ENCODE measurements at places on chromosomes 11 and 22.

DNA sequence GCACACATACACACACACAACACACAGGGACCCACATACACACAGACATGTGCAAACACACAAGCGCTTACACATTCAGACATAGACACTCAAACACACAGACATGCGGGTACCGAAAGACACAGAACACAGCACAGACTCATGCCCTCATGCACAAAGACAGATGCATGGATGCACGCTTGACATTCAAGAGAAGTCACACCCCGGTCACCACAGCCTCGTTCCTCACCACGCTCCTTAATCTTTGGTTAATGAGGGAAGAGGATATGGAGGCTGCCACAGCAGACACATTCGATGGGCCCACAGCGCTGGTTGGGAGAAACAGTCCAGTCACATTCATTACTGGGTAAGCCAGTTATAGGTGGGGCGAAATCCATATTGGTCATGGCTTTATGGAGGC is 51.9 kb upstream of the EIF3D start:
- H3K36me3 ChIP-seq = no peaks in the 10 kb centered on the region
- H3K4me3 ChIP-seq = no peak overlapping the region
- H3K27ac ChIP-seq = no peak overlapping the region
- no peaks in the 10 kb centered on the region for H3K4me1 ChIP-seq

DNA sequence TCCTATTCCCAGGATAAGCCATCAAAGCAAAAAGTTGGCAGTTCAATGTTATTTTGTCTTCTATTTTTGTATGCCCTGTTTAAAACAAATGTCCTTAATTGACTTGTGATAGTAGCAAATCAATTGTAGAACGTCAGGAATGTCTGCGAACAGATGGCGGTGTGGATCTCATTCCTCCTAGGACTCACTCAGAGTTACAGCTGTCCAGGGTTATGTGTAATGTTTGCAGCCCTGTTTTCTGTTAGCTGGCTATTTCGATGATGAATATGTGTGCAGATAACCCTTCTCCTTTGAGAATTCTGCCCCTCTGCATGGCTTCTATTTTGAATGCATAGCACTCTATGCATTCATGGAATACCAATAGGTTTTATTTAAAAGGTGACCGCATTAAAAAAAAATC is 1248.0 kb upstream of the CNTN5 start:
- DNase-seq = no peak
- no peaks in the 10 kb centered on the region for H3K27me3 ChIP-seq
- no peak overlapping the region for H3K27ac ChIP-seq
- H3K36me3 ChIP-seq = no peaks in the 10 kb centered on the region

- no peak overlapping the region for H3K4me3 ChIP-seq
- no peaks in the 10 kb centered on the region for H3K36me3 ChIP-seq
- no peaks in the 10 kb centered on the region for H3K4me1 ChIP-seq
These were observed 34.7 kb downstream of the MUC15 start for GRCh38 chr11:26537341-26537740.

GRCh38 chr11:61814958-61815789 is 1.6 kb downstream of the FADS1 start:
- H3K4me3 ChIP-seq = peak overlapping the region; percentile 82
- no peaks in the 10 kb centered on the region for H3K36me3 ChIP-seq
- no peak for DNase-seq
- peaks cover 3% of the 10 kb centered on the region for H3K27me3 ChIP-seq
- H3K4me1 ChIP-seq = peaks cover 10% of the 10 kb centered on the region

DNA sequence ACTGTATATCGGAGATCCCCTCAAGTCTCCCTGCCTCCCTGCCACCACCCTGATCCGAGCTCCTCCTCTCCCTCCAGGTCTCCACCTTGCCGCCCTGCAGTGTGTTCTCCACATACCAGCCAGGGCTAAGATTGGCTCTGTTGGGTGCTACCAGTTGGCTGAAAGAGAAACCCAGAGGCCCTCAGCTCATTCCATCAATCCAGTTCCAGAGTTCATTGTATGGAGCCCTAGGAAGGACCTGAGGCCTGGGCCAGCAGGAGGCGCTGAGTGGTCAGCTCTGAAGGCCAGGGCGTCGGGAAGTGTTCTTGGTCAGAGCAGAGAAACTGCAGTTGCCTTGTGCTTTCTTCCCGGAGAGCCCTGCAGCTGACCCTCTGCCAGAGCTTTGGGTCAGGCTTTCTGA is 2.2 kb upstream of the TOP3B start:
- H3K36me3 ChIP-seq = no peaks in the 10 kb centered on the region
- H3K4me3 ChIP-seq = no peak overlapping the region
- H3K27me3 ChIP-seq = no peaks in the 10 kb centered on the region
- DNase-seq = no peak

GRCh38 chr22:43887391-43887790 is 4.4 kb downstream of the PNPLA5 start:
- peaks cover 13% of the 10 kb centered on the region for H3K27me3 ChIP-seq
- H3K27ac ChIP-seq = no peak overlapping the region
- H3K4me3 ChIP-seq = no peak overlapping the region
- DNase-seq = no peak

DNA sequence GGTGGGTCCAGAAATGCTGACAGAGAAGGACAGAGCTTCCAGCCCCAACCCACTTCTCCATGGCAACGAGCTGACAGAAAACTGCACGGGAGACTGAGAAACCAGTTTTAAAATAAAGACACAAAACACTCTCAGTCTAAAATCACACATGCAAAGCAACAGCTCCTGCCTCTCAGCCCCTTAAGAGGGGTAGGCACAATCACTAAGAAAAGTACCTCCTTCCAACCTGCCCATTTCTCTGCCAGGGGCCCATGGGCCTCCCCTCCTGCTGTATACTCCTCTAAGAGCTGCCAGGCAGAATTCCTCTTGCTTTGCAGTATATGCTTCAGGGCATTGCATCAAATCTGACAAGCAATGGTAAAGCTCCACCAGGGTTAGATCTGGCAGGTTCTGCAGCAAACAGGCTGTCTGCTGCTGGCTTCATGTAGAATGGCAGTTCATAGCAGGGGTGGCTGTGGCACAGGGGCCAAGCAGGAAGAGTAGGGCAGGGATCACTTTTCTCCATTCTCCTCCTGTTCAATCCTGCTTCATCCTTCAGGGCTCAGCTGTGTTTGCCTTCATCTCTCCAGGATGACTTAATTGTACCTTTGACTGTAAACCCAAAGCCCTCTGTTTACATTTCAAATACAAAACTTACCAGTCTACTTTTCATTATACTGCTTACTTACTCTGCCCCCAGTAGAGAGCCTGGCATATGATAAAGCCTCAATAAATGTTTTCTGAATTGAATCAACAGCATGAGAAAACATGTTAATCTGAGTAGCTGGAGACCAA is 77.7 kb downstream of the KCNC1 start:
- H3K36me3 ChIP-seq = no peaks in the 10 kb centered on the region
- DNase-seq = no peak
- no peaks in the 10 kb centered on the region for H3K27me3 ChIP-seq
- no peak overlapping the region for H3K4me3 ChIP-seq

DNA sequence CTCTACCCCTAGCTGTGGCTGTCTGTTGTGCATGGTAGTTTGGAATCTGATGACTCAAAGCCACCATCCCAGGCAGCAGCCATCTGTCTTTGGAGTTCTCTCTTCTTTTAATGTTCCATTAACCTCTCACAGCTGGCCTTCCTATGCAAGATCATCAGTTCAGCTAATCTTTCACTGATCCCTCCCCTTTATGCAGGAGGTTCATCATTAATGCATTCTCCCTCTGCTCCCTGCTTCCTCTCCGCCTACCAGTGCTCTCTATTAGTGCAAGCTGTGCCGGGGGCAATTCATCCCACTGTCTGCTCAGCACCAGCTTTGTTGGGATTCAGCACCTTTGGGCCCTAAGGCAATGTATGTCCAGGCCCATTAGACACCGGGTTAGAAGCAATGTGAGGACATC is 413.0 kb upstream of the LRRC4C start:
- H3K4me1 ChIP-seq = no peaks in the 10 kb centered on the region
- no peaks in the 10 kb centered on the region for H3K36me3 ChIP-seq
- H3K27me3 ChIP-seq = no peaks in the 10 kb centered on the region
- no peak overlapping the region for H3K27ac ChIP-seq

- H3K36me3 ChIP-seq = no peaks in the 10 kb centered on the region
- H3K4me3 ChIP-seq = no peak overlapping the region
- no peak for DNase-seq
- peaks cover 4% of the 10 kb centered on the region for H3K27me3 ChIP-seq
- H3K27ac ChIP-seq = no peak overlapping the region
These were observed 93.8 kb upstream of the TOP3B start for GRCh38 chr22:22076361-22076760.
